ENCODE measurements at places on chromosomes 7 and 10.

GRCh38 chr10:90306187-90306586 is 551.7 kb downstream of the HTR7 start:
- DNase-seq, result no peak

DNA sequence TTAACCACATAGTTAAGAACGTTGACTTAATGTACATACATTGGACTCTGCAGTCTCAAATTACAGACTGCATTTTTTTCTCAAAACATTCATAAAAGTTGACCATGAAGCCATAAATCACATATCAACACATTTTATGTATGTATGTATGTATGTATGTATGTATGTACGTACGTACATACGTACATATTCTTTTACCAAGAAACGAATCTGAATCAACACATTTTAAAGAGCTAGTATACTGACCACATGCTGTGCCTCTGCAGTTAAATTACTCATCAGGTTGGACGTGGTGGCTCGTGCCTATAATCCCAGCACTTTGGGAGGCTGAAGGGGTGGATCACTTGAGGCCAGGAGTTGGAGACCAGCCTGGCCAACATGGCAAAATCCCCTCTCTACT is 105.8 kb downstream of the GPR158 start:
- no peak for DNase-seq

DNA sequence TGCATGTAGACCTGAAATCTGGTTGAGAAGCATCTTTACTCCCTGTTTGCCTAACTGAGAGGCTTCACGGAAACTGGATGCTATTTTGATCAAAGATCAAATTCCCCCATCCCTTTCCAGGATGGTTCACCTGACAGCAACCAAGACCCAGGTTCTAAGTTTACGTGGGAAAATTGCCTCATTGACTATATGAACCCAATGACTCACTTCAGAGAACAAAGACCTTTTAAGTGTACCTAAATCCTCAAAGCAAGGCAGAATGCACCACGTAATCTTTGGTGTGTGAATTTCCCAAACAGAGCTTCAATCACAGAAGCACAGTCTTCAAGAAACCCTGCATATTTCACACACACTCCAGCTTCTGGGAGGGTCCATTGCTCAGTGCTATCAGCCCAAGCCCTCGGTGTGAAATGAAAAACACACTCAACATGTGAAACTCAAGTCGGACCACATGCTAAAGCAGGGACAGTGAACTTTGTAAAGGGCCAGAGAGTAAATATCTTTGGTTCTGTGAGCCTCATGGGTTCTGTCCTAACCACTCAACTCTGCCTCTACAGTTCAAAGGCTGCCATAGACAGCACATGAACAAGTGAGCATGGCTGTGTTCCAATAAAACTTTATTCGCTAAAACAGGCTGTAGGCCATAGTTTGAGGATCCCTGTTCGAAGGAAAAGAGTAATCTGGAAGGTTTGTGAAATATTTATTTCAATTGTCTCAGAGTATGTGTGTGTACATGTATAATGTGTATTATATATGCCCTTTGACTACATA is 275.6 kb upstream of the FOXK1 start:
- DNase-seq, result no peak

- DNase-seq, result no peak
Observed at GRCh38 chr10:71321386-71321785, 2.3 kb downstream of the SLC29A3 start.
